ENCODE measurements at places on chromosomes 13 and 19.
A peak's percentile ranks its signal among the peaks of the same experiment; 100 is the strongest.

DNA sequence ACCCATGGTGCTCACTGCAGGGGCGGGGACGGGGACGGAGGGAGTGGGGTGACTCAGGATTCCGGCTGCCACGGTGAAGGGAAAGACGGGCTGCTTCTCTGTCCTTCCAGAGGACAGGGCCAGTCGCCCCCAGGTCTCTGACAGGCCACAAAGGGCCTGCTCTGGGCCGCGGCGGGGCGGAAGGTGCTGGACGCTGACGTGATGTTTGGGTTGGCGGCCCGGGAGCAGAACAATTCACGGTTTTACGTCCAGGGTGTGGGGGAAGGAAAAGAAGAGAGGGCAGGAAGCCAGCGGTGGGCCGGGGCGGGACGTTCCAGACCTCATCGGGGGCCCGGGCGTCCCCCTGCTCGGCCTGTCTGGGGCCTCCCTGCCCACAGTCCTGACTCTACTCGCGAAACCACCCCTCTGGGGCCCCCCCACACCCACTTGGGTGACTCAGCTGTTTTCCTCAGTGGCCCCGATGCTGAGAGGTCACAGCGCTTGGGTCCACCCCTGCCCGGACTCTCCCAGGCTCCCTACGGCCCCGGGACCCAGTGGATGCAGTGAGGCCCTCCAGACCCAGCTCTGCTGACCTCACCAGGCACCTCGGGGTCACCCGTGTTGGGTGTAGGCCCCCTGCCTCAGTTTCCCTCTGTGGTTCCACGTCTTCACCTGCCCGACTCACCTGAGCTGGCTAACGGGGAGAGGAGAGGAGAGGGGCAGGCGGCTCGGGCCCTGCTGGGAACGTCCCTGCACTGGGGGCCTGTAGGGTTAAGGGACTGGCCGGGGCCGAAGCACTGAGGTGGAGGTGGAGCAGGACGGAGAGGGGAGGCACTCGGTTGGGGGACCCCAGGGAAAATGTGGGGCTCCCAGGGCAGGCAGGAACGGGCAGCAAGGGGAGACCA lies 29.2 kb downstream of the PIP5K1C start:
- no peak for DNase-seq

GRCh38 chr19:2469102-2469914 lies 6.6 kb upstream of the GADD45B start:
- DNase-seq = peak; percentile 75

DNA sequence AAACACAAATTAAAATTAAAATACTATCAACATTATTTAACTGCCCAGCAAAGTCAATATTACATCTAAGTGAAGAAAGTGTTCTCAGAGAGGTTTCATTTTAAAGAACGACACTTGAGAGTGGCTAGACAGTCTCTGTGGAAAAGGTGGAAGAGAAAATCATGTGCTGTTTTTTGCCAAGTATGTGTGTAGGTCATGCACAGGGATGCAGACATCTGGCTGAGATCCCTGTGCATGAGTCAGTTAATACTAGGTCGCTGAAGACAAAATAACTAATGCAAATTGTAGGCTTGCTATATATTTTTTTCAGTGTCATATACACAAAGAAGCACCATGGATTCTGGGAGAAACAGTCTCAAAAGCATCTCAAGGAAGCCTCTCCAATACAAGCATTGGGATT lies 44.3 kb upstream of the ENOX1 start:
- DNase-seq = no peak

DNA sequence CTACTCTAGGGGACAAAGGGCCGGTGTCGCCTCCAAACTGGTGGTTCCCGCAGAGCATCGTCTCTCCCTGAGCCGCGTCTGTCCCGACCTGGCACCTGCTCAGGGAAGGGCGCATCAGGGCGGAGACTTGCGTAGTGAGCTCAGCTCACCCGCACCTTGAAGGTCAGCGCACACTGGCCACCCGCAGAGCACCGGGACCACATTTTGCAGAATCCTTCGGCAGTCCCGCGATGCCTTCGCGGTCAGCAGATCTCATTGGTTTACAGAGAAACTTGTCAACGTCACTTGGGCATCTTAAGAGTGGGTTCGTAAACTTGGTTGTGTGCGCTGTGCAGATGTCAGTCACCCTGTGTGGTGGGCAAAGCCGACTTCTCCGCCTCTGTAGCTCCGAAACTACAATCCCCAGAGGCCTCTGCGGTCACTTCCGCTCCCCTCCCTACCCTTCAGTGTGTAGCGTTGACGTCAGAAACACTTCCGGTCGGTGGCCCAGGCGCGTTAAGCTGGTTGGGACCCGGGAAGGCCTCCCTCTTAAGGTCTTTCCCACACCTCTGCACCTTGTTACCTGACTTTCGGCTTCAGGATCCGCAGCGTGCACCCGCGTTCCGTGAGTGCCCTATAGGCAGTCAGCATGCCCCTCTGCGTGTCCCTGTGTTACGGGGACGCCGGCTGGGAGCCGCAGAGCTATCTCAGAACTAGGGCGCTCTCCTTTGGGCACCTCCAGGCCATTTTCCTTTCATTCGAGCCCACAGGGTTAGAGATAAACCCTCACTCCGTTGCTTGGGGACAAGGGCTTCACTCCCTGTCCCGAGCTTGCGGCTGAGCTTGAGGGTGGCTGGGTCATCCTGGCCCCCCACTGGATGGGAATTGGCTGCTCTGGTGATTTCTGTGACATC lies 36.5 kb upstream of the ZNF527 start:
- peak; percentile 89 for DNase-seq

DNA sequence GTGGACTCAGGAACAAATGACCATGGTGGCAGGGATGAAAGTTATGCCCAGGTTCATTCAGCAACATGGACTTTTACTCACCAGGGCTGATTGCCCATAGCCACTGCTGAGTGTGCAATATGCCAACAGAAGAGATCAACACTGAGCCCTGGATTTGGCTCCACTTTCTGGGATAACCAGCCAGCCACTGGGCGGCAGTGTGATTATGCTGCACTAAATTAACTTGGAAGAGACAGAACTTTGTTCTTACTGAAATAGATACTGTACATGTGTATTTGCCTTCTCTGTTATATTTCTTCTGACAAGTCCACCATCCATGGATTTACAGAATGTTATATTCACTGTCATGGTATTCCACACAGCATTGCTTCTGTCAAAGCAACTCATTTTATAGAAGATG lies 257.4 kb downstream of the TDRD3 start:
- DNase-seq = peak; percentile 1

DNA sequence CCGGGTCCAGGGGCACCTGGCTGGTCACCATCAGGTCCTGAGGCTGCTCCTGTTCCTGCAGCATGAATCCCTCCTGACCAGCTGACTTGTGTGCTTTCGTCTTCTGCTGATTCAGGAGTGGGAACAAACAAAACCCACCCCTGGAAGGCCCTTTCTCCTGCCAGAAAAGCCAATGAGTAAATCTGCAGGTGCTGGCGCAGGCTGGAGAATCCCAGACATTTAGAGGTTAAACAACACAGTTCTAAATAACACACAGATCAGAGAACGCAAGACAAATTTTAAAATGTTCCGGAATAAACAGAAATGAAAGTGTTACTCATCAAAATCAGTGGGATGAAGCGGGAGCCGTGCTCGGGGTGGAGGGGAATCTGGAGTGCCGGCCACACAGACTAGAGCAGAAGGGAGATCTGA lies 60.6 kb upstream of the C13orf46 start:
- peak; percentile 38 for DNase-seq

GRCh38 chr13:87851410-87851809 lies 180.2 kb downstream of the SLITRK5 start:
- DNase-seq = no peak

GRCh38 chr19:42419309-42419708 lies 7.9 kb downstream of the LIPE start:
- DNase-seq = no peak

DNA sequence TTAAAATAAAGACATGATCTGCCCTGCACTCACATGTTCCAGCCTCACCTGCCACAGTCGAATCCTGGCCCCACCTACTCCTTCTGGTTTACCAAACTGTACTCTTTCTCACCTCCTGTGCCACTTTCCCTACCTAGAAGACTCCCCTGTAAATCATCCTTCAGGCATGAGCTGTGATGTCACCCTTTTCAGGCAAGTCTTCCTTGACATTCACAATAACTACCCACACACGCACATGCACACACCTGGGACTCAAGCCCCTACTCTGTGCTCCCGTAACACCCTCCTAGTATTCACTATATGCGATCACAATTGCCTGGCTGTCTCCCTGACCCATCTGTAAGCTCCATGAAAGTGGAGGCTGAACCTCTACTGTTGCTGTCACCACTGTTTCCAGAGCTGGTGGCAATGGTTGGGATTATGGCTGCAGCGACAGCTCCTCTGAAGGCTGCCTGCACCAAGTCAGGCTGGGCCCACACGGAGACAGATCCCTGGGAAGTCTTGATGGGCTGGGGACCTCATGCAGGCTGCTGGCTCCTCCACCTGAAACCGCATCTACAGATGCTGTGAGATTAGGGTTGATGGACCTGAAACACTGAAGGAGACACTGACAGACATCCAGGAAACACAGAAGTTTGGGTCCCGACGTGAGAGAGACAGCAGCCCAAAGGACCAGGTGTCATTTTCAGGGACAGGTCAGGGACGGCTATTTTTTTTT lies 611.1 kb downstream of the UQCRFS1 start:
- DNase-seq = no peak

DNA sequence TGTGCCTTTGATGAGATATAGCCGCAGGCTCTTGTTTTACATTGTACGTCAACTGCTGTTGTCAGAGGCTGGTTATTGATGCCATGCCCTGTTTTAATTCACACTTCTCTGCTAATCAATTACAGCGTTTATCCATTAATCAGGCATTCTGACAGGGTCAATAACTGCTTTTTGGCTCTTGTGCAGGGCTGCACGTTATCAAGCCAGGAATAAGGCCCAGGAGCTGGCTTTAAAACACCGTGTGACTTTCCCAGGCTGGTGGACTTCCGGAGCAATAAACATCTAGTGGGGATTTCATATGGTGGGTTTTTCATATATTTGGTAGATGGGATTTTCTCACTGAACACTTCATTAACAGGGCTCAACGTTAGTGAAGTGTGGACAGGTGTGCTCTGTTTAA lies 221.7 kb downstream of the TM9SF2 start:
- DNase-seq = no peak

- no peak for DNase-seq
Observed at GRCh38 chr13:50721672-50721992, 121.9 kb downstream of the DLEU7 start.

DNA sequence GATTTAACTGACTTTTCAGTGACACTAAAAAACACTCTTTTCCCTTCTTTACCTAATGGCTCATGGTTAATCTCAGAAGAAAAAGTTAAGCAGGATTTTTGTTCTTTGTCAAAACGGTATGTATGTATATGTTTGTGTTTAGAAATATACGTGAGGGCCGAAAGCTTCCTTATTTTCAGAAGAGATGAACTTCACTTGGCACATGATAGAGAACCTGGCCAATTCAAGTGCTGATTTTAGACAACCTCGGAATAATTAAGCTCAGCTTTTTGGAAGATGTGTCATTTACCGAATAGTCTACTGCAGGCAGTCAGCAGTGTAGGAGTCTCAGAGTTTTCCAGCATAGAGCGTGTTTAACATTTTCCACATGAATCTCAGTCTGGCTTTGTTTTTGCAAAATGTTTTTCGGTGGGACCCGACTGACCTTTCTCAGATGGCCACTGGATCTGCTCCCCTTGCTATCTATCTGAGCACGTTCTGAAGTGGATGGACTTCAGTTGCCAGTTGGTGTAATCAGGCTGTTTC lies 4.6 kb downstream of the RNASEH2B start:
- no peak for DNase-seq

GRCh38 chr13:107376341-107377125 lies 808.6 kb upstream of the ARGLU1 start:
- no peak for DNase-seq

- DNase-seq = no peak
Observed at GRCh38 chr13:42258747-42259146, 13.2 kb upstream of the AKAP11 start.

DNA sequence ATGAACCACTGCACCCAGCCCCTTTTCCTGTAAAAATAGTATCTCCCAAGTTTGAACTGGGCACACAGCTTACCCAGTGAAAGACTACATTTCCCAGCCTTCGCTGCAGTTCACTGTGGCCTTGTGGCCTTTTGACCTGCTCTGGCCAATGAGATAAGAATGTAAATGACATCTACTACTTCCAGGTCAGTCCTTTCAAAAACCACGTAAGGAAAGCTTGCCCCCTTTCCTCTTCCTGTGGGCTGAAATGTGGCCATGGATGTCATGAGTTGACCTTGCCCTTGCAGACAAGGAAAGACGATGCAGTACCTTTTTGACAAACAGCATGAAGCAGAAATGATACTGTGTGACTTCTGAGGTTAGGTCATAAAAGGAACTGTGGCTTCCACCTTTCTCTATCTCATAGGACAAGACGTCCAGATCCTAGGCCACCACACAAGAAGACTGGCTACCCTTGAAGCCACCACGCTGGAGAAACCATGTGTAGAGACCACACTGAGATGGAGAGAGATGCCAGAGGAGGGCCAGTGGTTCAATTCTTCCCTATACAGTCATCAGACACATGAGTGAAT lies 19.9 kb downstream of the ACER1 start:
- DNase-seq = no peak

GRCh38 chr19:16527971-16528521 lies 14.2 kb downstream of the CHERP start:
- no peak for DNase-seq

GRCh38 chr13:50539791-50540530 lies 303.5 kb downstream of the DLEU7 start:
- no peak for DNase-seq

All from Caki2 (cell line).